ENCODE measurements at places on chromosomes 16 and 17. TPM values are rescaled to one million over a fixed set of nuclear protein-coding genes. Genes with fewer than 3 reads are reported as not detected.

DNA sequence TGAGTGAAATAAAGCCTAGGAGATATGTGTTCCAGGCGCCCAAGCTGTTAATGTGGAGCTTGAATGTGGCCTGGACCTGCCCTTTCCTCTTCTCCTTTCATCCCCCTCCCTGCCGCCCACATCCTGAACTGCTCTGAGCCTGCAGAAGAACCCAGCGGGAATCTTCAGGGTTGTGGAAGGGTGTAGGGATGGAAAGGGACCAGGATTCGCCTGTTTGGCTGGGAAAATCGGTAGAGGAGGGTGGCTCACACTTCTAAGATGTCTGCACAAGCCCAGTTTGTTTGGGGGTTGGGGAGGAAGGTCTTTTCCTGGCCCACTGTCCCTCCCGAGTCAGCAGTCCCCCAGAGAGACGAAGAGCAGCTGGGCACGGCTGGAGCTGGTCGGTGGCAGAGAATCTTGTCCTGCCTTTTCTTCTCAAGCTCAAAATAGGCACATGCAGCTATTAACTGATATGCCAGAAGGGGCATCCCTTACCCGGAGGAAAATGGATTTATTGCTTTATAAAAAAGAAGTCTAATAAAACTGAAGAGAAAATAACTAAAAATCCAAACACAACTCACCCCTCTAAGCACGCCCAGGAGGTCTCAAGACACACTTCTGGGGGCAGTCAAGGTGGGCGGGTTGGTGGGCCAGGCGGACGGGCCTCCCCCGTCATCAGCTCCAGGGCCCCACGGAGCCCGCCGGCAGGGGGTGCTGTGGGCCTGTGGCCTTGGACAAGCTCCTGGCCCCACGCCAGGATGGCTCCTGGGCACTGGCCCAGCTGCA lies 11.5 kb upstream of the PITPNA start:
- no peak for DNase-seq
- peak overlapping the region; percentile 60 for H3K27ac ChIP-seq
- H3K4me3 ChIP-seq = no peak overlapping the region
- H3K27me3 ChIP-seq = no peaks in the 10 kb centered on the region

- peak overlapping the region; percentile 84 for H3K27ac ChIP-seq
- H3K36me3 ChIP-seq = no peaks in the 10 kb centered on the region
- H3K4me3 ChIP-seq = peak overlapping the region; percentile 39
- no peak for DNase-seq
Observed at GRCh38 chr16:53043986-53044601, 8.6 kb downstream of the CHD9NB start.

DNA sequence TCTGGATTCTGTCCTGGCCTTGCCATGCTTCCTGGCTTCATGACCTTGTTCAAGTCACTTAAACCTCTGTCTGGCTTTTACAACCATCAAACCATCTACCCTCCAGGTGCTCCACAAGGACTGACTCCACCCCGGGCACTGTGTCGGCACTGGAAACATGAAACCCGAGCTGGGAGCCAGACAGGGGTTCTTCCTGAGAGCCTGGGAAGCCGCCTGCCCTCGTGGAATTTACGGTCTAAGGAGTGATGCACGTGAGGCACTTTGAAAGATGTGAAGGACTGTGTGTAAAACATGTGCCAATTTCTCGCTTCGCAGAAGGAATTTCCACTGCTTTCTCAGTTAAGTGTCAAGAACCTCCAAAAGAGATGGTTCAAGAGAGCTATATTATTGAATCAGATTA lies 11.6 kb downstream of the CDK5R1 start:
- H3K27ac ChIP-seq = no peak overlapping the region
- H3K27me3 ChIP-seq = no peaks in the 10 kb centered on the region
- peaks cover 14% of the 10 kb centered on the region for H3K4me1 ChIP-seq
- H3K36me3 ChIP-seq = peaks cover 16% of the 10 kb centered on the region

DNA sequence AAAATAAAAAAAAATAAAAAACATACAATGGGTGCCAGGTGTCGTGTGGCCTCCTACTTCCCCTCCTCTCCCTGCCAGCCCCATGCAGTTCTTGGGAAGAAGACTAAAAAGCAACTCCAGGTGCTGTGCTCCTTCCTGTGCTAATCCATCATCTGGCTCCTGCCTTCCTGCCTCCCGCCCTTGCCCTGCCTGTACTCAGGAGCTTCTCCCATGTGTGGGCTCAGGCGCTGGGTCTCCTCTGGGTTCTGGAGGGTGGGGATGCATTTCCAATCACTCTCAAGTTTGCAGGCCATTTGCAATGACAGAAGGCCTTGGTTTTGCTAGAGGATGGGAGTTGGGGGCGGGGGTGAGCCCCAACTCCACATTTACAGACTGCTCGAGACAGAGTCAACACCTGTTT lies 122.9 kb downstream of the SDK2 start:
- DNase-seq = no peak
- no peaks in the 10 kb centered on the region for H3K4me1 ChIP-seq

- H3K27me3 ChIP-seq = no peaks in the 10 kb centered on the region
- DNase-seq = no peak
- no peak overlapping the region for H3K4me3 ChIP-seq
- no peaks in the 10 kb centered on the region for H3K4me1 ChIP-seq
- no peaks in the 10 kb centered on the region for H3K36me3 ChIP-seq
- H3K27ac ChIP-seq = no peak overlapping the region
Observed at GRCh38 chr16:29698484-29699323, 19.7 kb downstream of the QPRT start.

DNA sequence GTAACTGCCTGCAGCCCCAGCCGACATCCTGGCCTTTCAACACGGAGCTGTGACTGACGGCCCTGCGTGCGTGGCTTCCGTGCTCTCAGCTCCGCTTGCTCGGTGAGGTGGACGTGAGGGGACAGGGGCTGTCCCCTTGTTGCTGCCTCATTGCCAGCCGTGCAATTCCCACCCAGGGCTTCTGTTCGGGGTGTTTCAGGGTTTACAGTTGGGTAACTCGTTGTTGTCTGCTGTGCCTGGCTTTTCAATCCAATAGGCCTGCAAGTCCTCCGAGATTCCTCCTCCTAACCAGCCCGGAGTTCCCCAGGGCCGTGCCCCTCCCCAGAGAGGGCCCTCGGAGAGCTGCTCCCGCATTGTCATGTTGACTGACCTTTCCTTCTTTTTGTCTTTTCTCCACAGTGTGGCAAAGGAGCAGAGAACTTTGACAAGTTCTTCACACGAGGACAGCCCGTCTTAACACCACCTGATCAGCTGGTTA lies 31.4 kb upstream of the CACNG5 start:
- no peaks in the 10 kb centered on the region for H3K36me3 ChIP-seq
- no peak overlapping the region for H3K4me3 ChIP-seq
- no peaks in the 10 kb centered on the region for H3K4me1 ChIP-seq
- H3K27me3 ChIP-seq = no peaks in the 10 kb centered on the region

The KRTAP3-1 gene
- total RNA-seq = not detected

- H3K27ac ChIP-seq = no peak overlapping the region
- no peak for DNase-seq
Observed at GRCh38 chr16:3007957-3008689, 4.6 kb upstream of the CLDN9 start.

GRCh38 chr16:57178793-57179212 lies 7.0 kb downstream of the PSME3IP1 start:
- no peaks in the 10 kb centered on the region for H3K27me3 ChIP-seq
- no peaks in the 10 kb centered on the region for H3K36me3 ChIP-seq
- H3K4me1 ChIP-seq = no peaks in the 10 kb centered on the region
- H3K4me3 ChIP-seq = no peak overlapping the region

GRCh38 chr17:75822119-75822799 lies 21.9 kb downstream of the UNC13D start:
- no peak overlapping the region for H3K27ac ChIP-seq
- H3K36me3 ChIP-seq = peaks cover 51% of the 10 kb centered on the region
- peaks cover 7% of the 10 kb centered on the region for H3K4me1 ChIP-seq
- no peaks in the 10 kb centered on the region for H3K27me3 ChIP-seq
- no peak for DNase-seq

The ABCC3 gene
- total RNA-seq = 20.9 TPM

GRCh38 chr17:76446449-76447231 lies 6.3 kb downstream of the UBE2O start:
- no peak overlapping the region for H3K4me3 ChIP-seq
- H3K27ac ChIP-seq = peak overlapping the region; percentile 0

DNA sequence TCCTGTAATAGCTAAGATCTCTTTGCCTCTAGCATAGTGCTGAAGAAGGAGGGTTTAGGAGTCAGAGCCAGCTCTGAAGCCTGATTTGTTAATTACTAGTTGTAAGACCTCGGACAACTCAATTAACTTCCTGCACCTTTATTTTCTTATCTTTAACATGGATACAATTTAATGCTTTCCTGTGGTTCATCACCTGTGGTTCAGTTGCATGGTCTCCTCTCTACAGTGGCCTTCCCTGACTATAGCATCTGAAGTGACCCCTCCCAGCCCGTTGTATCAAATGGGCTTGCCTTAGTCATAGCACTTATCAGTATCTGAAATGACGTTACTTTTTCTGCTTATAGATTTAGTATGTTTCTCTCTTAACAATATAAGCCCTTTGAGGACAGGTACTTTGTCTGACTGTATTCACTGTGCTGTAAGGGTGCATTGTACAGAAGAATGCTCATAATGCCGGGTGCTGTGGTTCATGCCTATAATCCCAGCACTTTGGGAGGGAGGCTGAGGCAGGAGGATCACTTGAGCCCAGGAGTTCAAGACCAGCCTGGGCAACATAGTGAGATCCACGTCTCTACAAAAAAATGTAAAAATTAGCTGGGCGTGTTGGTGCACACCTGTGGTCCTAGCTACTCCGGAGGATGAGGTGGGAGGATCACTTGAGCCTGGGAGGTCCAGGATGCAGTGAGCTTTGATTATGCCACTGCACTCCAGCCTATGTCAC lies 2.6 kb upstream of the NDE1 start:
- no peak for DNase-seq
- no peaks in the 10 kb centered on the region for H3K27me3 ChIP-seq
- H3K4me1 ChIP-seq = peaks cover 45% of the 10 kb centered on the region
- peaks cover 7% of the 10 kb centered on the region for H3K36me3 ChIP-seq
- no peak overlapping the region for H3K4me3 ChIP-seq

The HSD17B1 gene
- 11.8 TPM for total RNA-seq

DNA sequence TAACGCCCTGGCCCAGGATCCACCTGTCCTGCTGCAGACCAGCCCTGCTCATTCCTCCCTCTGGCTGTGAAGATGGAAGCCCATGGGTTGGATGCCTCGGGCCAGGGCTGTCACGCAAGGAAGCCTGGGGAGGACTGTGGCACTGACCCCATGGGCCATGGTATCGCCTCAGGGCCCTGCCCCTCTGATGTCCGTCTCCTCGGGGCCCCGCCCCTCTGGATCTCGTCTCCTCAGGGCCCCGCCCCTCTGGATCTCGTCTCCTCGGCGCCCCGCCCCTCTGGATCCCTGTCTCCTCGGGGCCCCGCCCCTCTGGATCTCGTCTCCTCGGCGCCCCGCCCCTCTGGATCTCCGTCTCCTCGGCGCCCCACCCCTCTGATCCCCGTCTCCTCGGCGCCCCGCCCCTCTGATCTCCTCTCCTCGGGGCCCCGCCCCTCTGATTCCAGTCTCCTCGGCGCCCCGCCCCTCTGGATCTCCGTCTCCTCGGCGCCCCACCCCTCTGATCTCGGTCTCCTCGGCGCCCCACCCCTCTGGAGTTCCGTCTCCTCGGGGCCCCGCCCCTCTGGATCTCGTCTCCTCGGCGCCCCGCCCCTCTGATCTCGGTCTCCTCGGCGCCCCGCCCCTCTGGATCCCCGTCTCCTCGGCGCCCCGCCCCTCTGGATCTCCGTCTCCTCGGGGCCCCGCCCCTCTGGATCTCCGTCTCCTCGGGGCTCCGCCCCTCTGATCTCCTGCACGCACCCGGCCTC lies 24.0 kb downstream of the METRNL start:
- H3K36me3 ChIP-seq = no peaks in the 10 kb centered on the region
- DNase-seq = no peak
- H3K27ac ChIP-seq = peak overlapping the region; percentile 52
- H3K4me1 ChIP-seq = peaks cover 33% of the 10 kb centered on the region

The JPH3 gene
- 0.29 TPM for total RNA-seq

The RAB26 gene
- 1.1 TPM for total RNA-seq

The AIPL1 gene
- not detected for total RNA-seq

- no peaks in the 10 kb centered on the region for H3K4me1 ChIP-seq
- H3K27ac ChIP-seq = no peak overlapping the region
- no peak for DNase-seq
- no peaks in the 10 kb centered on the region for H3K36me3 ChIP-seq
- H3K4me3 ChIP-seq = no peak overlapping the region
- H3K27me3 ChIP-seq = no peaks in the 10 kb centered on the region
Observed at GRCh38 chr17:60311186-60311585, 80.7 kb downstream of the USP32 start.

The KRTAP4-3 gene
- total RNA-seq = not detected

GRCh38 chr16:67013233-67013822 lies 15.6 kb upstream of the CBFB start:
- H3K27me3 ChIP-seq = no peaks in the 10 kb centered on the region
- H3K36me3 ChIP-seq = no peaks in the 10 kb centered on the region
- H3K27ac ChIP-seq = peak overlapping the region; percentile 77
- H3K4me1 ChIP-seq = peaks cover 10% of the 10 kb centered on the region

DNA sequence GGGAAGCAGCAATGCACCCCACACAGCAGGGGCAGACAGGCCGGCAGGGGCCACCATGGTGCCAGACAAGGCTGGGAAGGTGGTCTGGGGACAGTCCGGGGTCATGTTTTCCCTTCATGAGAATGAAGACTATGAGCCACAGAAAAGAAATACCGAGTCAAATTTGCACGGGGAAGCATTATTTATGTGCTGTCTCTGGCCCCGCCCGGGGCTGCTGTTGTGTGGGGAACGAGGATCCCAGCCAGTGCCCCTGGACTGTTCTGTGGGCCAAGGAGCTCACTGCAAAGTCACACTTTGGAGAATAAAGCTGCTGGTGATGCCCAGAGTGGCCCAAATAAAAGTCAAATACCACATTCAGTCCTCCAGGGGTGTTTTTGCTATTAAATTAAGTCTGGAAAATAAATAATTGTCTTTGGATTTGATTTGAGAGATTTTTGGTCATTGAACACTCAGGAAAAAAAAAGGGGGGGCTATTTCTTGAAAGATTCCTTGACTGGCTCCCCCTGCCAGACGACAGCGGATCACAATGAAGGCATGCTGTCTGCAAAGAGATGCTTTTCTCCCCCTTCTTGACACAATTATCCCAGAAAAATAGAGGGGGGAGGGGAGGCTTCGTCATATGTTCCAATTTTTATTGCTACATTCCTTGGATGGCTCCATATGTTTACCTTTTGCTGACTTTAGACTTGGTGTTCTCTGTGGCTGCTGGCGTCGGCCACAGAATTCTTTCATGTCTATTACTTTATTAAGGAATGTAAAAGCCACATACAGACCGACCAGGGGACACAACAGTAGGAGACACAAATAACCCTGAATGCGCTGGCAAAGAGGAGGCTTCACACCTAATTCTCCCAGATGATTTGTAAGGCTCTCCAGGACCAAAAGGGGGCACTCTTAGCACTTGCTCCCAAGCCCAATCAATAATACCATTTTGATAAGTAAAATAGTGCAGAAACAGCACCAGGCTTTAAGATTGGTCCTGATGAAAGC lies 27.1 kb upstream of the ANKFN1 start:
- H3K4me1 ChIP-seq = no peaks in the 10 kb centered on the region
- no peak overlapping the region for H3K4me3 ChIP-seq
- H3K36me3 ChIP-seq = no peaks in the 10 kb centered on the region
- no peak for DNase-seq
- no peak overlapping the region for H3K27ac ChIP-seq

The ITGA2B gene
- not detected for total RNA-seq

- no peak overlapping the region for H3K4me3 ChIP-seq
- no peak overlapping the region for H3K27ac ChIP-seq
- H3K36me3 ChIP-seq = no peaks in the 10 kb centered on the region
- no peak for DNase-seq
- no peaks in the 10 kb centered on the region for H3K27me3 ChIP-seq
Observed at GRCh38 chr17:53942898-53943297, 120.2 kb downstream of the KIF2B start.

- H3K4me1 ChIP-seq = no peaks in the 10 kb centered on the region
- no peaks in the 10 kb centered on the region for H3K27me3 ChIP-seq
- DNase-seq = no peak
- no peak overlapping the region for H3K4me3 ChIP-seq
Observed at GRCh38 chr17:16106161-16106891, 106.7 kb downstream of the TTC19 start.

All from esophagus squamous epithelium (tissue), 5 donors.